ENCODE measurements at places on chromosomes 6 and 20.

GRCh38 chr20:47730744-47731143, 54.5 kb downstream of the SULF2 start:
- DNase-seq: no peak

DNA sequence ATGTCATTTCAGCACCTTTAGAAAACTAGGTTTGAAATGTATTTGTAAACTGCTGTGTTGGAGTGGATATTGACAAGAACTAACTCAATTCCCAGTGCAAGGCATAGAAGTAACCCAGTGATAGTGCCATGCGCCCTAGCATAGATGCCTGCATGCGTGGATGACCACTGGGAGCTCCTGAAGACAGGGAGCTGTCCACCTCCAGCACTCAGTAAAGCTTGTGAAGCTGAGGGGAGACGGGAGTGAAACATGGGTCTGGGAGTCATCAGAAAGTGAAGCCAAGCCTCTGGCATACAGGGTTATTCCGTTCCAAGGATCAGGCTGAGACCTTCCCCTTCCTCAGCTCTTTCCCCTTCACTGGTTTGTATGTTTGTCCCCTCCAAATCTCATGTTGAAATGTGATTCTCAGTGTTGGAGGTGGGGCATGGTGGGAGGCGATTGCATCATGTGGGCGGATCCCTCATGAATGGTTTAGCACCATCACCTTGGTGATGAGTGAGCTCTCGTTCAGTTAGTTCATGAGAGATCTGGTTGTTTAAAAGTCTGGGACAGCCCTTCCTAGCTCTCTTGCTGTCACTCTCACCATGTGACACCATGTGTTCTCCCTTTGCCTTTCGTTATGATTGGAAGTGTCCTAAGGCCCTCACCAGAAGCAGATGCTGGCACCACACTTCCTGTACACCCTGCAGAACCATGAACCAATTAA, 146.5 kb upstream of the FERMT1 start:
- peak; percentile 35 for DNase-seq

DNA sequence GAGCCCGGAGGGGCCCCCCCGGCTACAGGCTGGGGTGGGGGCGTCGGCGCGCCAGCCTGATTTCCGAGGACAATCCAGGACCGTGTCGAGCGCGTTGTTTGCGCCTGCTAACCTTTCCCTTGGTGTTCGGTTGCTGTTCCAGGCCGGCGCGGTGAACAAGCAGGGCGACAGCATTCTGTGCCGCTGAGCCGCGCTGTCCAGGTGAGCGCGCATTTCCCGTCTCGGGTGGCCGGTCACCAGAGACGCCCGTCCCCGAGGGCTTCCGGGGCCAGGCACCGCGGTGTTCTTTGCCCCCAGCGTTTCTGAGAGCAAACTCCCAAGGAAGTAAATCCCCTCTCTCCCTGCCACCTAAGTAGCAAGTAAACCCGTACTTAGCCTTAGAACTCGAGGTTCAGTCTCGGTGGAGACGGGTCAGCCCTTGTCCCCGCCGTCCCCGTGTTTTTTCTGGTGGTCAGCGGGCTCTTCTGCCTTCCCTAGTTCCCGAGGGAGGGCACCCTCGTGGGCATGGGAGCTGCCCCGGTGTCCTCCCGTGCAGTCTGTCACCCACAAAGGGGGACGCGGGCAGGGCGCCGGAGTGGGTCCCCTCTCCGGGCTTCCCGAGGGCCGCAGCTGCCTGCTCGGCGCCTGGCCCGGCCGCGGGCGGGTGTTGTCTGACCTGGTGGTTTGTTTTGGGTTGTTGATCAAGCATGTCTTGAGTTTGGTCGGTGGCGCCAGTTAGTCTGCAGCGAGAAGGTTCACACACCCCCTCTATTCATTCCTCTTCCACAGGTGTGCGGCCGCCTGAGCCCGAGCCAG, 1.5 kb downstream of the ID4 start:
- DNase-seq: no peak

- DNase-seq: no peak
These were observed at the start of gene APOBEC2 for GRCh38 chr6:41053041-41053440. APOBEC2 (plus strand) TSS chr6:41053202; CDS start chr6:41053348, 146 bp downstream.

DNA sequence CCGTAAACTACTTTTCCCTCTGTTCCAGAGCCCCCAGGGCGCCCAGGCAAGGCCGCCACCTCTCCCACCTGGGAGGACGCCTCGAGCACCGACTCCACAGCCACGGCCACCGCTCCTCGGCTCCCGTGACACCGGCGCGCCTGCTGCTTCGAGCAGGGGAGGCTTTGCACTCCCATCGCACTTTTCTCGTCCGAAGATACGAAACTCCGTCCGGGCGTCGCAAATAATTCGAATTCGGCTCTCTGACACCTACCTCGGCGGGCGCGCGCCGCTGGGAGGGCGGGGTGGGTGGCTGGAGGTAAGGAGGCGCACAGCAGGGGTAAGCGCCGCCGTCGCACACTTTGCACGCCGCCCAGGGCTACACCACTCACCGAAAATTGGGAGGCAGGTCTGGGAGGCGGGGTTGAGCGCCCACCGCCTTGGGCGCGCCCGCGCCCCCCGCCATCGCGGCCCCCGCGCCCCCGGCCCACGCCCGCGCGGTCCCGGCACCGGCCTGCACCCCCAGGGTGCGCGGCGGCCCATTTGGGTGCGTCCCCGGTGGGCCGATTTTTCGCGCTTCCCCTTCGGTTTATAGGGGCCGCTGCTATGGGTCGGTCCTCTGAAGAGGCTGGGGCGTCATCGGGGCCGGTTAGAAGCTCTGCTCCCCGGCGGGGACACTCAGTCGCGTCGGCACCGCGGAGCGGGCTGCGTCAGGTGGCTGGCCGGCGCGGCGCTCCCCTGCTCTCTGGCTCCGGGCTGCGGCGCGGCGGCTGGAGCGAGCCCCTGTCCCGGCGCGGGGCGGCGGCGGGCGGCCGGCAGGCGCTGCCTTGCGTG, 36.2 kb downstream of the GNAS start:
- peak; percentile 93 for DNase-seq

GRCh38 chr6:129469070-129469662, 240.8 kb downstream of the ARHGAP18 start:
- DNase-seq: no peak

DNA sequence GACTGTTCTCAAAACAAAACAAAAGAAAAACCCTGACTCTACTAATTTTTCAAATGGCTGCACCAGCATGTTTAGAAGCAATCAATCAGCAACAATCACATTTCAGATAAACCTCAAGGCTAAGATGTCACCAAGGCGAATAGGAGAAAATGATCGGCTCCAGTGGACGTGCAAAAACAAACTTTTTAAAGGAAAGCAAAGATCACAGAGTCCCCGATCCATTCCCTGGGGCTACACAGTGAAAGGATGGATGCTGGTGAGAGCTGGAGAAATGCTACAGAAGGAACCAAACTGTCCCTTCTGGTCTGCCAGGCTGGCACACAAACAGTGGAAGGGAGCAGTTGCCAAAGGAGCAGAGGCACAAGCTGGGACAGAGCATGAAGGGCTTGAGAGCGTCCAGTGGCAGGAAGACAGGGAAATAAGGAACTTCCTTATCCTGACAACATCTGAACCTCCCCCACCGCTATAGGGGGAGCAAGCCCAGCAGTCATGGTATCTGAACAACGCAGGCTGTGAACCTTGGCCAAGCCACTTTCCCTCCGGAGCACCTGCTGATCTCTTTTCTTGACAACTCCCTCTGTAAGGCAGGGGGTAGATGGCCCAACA, 73.7 kb upstream of the HIVEP1 start:
- peak; percentile 77 for DNase-seq

- DNase-seq: no peak
These were observed 349.3 kb downstream of the FARS2 start for GRCh38 chr6:5610640-5611039.

GRCh38 chr20:46832555-46832954, 62.1 kb upstream of the EYA2 start:
- no peak for DNase-seq

- no peak for DNase-seq
These were observed 96.0 kb downstream of the SASH1 start for GRCh38 chr6:148438632-148439031.

GRCh38 chr6:38517005-38517404, 122.7 kb downstream of the BTBD9 start:
- DNase-seq: no peak

- DNase-seq: no peak
These were observed 30.9 kb upstream of the ASXL1 start for GRCh38 chr20:32327087-32327681.

DNA sequence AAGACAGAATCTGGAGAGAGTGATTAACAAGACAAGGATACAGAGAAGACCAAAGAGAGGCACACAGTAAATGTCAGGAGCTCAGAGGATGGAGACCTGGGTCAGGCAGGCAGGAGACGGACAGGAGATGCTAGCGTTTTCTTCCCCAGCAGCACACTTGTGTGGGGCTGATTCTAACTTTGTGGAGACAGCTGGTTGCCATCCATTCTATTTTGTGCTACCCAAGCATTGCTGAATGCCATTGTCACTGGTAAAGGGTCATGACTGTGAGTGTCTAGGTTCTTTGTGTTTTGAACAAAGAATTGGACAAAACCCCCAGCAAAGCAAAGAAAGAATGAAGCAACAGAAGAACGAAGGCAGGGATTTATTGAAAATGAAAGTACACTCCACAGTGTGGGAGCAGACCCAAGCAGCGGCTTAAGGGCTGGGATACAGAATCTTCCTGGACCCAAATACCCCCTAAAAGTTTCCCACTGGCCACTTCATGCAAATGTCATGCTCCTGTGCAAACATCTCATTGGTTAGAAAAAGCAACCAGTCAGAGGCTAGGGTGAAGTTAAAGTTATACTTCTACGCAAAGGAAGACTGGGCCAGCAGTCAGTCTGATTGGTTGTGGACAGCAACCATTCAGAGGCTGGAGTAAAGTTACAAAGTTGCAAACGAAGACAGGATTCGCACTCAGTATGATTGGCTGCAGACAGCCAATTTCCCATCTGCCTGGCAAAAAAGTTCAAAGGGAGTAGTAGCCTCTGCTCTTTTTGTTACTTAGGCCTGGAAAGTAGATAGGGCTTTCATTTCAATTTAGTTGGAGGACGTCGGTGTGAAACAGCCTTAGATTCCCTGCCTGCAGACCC, 17.5 kb downstream of the PTK7 start:
- DNase-seq: no peak

- DNase-seq: peak; percentile 52
These were observed 16.5 kb downstream of the SMLR1 start for GRCh38 chr6:130843575-130844320.

DNA sequence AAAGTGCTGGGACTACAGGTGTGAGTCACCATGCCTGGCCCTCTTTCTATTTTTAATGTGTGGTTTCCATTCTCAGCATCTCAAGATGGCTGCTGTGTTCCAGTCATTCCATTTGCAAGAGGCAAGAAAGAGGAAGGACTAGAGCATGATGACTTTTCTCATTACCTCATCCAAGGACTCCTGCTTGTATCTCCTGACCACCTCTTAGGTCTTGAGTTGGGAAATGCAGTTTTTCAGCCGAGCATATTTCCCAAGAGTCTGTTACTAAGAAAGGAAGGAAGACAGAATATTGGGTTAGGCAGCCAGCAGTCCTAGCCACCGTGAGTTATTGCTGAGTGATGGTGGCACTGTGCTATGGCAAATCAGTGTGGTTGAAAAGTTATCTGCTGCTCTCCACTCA, 108.4 kb upstream of the INSM1 start:
- no peak for DNase-seq

GRCh38 chr6:34189806-34190503, 44.1 kb upstream of the GRM4 start:
- DNase-seq: peak; percentile 23

DNA sequence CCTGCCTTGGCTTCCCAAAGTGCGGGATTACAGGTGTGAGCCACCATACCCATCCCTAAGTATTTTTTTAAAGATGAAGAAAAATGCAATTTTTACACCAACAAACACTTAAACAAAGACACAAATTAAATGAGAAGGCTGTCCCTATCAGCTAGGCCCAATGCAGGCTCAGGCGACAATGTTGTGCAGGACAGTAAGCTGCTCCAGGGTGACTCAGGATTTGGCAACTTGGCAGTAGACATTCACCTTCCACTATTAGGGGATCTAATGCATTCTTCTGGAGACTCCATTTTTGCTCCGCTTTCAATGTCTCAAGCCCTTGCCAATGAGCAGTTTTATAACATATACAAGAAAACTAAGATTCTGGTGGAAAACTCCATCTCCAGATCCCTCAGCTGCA, 19.7 kb downstream of the NDRG3 start:
- no peak for DNase-seq

DNA sequence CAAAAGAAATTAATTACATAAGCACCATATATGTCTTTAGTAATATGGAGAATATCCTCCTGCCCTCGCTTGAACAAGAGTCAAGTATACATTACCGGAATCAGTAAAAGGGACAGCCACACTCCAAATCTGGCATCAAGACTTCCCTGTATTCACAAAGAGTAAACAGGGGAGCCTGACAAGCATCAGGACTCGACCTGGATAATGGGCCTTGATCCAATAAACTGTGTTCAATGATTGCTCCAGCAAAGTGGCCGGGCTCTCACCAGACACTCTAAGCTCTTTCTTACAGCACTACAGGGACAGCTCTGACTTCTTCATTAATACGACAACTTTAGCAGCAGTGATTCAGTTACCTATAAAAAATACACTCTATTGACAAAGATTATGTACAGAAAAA, 307.9 kb upstream of the POU3F2 start:
- DNase-seq: no peak

- DNase-seq: no peak
These were observed 6.7 kb downstream of the BPIFA1 start for GRCh38 chr20:33242319-33243100.

GRCh38 chr20:9088556-9088955, 19.7 kb downstream of the PLCB4 start:
- DNase-seq: no peak

DNA sequence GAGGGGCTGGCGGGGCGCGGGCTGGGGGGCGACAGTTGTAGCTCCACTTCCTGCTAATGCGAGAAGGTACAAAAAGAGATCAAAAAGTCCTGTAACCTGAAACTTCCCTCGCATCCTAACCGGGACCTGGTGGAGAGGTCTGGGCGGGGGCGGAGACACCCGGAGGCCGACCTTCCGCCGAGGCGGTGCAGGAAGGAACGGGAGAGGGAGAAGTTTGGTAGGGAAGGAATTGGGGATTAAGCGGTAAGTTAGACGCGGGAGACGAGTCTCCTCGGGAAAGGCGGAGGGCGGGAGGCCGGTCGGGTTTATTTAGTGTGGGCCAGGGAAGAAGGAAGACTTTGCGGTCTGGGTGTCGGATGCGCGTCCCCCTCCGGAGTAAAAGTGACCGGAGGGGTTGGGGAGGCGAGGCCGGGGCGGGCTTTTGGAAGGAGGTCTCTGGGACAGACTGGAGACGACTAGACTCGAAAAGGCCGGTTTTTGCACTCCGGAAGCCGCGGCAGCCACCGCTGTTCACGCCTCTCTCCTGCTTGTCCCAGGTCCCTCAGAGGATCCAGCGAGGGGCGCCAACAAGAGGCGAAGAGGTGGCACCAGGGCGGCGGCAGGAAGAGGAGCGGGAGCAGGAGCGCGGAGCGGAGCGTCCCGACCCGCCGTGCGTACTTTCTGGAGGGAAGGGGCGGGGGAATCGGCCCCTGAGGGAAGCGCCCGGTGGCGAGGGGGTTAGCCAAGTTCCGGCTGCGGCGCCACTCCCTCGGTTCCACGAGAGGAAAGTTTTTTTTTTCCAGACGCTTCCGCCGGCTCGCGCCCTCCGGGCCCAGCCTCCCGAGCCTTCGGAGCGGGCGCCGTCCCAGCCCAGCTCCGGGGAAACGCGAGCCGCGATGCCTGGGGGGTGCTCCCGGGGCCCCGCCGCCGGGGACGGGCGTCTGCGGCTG, 734 bp downstream of the TPBG start:
- no peak for DNase-seq

Measured in erythroblast (primary cell).